ENCODE measurements at places on chromosomes 12 and 14.

- DNase-seq = no peak
Measured at GRCh38 chr12:30643366-30643765, 52.3 kb downstream of the IPO8 start.

- DNase-seq = peak; percentile 14
Measured at GRCh38 chr12:98653866-98654493, 8.9 kb downstream of the APAF1 start.

DNA sequence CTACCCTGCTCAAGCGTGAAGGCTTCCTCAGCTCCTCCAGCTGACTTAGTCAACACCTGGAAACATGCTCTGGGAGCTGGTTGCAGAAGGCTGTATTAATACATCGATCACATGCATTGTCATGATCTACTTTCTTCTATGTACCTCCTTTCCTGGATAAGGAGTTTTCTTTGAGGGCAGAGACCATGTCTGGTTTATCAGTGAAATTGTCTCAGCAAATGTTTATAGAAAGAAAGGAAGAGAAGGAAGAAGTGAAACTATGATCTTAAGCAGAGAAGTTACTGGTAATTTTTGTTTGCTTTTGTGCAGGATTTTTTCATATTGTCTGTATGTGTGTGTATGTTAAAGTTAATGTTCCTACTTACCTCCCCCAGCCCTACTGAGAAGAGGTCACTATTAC, 4.5 kb downstream of the DYRK4 start:
- no peak for DNase-seq

- no peak for DNase-seq
Measured at GRCh38 chr14:33799705-33800570, 150.9 kb downstream of the EGLN3 start.

DNA sequence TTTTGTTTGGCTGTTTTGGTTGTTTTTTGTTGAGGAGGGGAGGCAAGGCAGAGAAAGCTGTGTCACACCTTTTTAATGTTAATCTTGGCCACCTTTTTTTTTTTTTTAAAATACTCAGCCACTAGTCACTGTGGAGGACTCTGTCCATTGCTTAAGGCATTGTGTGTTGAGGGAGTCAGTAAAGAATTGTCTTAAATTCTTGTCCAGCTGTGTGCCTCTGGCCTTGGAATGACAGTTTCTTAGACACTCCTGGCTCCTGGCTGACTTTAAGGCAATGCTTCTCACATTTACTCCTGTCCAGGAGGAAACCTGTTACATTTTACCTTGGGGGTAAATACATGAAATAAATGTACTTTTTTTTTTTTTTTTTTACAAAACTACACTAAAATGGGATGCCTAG, 18.1 kb upstream of the SMCO2 start:
- DNase-seq = no peak

DNA sequence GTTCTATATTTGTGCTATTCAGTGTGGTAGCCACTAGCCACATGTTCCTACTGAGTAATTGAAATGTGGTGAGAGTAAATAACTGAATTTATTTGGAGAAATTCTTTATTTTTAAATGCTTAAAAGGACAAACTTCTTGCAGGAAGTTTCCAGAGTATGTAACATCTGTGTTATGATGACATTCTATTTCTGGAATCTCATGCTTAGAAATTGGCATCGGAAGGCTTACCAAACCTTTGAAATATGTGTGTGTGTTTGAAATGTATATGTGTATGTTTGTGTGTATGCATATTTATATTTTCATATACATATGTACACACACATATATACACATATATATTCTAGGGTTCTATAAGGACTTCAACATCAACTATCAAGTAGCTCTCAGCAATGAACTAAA, 12.4 kb upstream of the WSCD2 start:
- no peak for DNase-seq

DNA sequence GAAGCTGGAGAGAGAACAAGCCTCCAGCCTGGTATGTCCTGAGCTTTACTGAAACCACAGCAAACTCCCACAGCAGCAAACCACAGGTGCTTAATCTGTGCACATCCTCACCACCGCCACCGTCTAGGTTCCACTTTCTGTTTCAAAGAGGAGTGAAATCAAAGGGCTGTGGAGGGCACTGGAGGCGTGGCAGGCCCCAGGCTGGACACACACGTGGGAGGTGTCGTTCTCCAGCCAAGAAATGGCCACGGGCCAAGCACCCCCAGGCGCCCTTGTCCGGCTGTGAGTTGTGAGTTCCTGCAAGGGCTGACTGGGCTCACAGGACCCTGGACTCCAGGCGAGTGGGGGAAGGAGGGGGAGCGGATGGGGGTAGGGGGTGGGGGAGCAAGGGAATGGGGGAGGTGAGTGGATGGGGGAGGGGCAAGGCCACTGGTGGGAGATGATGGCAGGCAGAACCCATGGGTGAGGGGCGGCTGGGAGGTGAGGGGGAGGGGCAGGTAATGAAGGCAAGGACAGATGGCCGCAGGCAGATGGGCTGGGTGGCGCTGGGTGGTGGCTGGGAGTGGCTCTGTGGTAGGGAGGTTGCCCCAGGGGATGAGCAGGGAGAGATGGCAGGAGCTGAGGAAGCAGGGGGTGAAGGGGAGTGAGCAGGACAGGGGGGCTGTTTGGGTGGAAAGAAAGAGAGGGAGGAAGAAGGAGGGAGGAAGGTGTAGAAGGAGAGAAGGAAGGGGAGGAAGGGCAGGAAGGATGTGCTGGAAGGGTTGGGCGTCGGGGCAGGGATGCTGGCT, 86.7 kb downstream of the NCOR2 start:
- no peak for DNase-seq

DNA sequence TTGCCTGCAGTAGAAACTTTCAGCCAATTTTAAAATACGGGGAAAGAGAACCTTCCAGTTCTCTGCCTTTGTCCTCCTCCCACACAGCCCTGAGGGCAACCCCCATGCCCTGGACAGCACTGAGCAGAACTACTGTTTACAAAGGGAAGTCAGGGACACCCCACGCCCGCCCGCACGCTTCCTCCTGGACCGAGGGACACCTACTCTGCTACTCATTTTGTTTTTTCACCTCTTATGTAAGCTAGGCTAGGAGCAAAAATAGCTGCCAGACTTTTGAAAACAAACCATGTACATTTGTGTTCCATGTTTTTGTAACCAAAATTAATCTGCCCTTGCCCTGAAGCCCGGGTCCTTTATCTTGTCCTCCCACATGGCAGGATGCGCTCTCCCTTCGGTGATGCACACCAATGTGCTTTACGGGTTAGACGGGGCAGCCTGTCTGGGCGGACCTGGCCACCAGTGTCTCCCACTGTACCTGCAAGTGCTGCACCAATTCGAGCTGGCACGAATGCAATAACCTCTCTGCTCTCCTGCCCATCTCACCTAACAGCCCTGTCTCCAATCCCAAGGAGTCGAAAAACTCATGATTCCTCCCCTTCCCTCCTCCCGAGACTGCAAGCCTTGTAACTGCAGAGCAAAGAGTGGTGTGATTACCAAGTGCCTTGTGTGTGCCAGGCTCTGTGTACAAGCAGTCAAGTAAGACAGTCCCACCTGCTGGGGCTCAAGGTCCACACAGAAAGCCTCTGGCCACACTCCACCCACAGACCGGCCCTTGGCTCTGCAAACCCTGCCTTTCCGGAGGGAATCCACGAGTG, 85.2 kb downstream of the CCDC88C start:
- no peak for DNase-seq

DNA sequence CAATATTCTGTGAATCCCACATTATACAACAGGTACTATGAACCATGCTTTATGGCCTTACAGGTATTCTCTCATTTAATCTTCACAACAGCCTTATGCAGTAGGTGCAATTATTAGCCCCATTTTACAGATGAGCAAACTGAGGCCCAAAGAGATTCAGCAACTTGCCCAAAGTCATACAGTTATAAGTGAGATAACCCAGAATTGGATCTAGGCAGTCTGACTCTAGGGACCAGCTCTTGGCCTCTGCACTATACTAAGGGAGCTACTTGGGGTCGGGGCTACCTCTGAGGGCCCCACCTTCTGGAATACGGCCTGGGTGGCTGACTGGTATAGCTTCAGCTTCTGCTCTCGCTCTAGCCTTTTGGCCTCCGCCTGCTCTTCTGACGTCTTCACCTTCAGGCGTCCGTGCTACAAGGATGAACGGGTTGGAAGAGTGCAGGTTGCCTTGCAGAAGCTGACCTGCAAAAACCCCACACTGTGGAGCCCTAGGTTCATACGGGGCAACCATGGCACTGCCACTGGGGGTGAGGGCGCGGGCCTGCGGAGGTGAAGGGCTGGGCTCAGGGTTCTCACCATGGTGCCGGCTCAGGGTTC, 762 bp downstream of the RABGGTA start:
- no peak for DNase-seq

Data from NCI-H1417 treated with DMSO at 0.1 percent for 48 hours (cell line).